BJ (cell line): ENCODE measurements at places on chromosomes 3 and 15.

DNA sequence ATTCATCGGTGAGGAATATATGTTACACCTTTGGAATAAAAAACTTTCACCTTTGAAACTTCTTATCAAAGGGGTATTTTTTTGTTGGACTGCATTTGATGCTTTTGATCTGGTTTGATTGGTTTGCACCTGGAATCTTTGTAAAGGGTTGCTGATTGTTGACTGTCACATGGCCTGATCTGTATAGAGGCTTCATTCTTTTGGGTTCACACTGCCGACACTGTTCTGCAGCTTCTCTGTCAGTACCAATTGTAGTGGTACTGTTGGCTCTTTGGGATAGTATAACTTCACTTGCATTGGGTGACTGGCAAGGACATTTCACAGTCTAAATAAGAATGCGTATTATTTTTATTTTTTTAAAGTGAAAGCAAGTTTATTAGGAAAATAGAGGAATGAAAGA is 155.7 kb downstream of the DOCK3 start:
- no peak for DNase-seq

DNA sequence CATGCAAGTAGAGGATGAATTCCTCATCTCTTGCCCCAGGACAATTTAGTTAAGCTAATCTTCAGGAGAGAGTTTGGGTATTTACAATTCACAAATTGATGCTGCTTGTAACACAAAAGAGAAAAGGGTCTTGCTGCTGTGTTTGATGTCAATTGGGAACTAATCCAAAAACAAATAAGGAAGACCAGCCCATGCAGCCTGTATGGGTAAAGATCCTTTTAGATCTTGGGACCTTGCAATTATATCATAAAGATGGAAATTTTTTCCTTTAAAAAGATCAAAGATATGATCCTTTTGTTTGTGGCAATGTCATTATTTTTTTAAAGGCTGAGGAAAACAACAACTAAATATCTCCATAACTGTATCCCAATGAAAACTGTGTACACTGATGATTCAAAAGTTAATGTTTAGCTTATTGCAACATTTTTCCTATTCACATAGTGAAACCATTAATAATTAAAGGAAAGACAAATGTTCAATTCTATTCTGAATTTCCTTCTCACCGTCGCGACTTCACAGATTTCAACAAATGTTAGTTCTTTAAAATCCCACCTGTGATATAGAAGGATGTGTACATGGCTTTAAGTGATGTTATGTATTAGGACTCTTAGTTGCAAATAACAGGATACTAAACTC is 40.2 kb downstream of the TMEM212 start:
- no peak for DNase-seq

DNA sequence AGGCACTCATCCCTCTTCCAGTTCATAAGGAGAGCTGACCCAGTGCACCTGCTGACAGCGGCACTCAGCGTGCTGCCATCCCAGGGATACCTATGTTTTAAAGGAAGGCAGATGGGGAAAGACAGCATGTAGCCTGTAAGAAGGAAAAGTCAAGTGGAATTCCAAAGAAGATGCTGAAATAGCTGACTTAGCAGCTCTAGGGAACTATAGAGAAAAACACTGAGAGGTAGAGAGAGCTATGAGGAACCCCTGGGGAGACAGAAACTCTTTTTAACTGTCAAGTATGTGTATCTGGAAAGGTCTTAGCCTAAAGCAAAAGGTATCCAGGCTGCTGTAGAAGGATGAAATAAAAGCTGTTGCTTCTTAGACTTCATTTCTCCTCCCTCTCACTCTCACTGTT is 113.4 kb upstream of the BCL6 start:
- no peak for DNase-seq

DNA sequence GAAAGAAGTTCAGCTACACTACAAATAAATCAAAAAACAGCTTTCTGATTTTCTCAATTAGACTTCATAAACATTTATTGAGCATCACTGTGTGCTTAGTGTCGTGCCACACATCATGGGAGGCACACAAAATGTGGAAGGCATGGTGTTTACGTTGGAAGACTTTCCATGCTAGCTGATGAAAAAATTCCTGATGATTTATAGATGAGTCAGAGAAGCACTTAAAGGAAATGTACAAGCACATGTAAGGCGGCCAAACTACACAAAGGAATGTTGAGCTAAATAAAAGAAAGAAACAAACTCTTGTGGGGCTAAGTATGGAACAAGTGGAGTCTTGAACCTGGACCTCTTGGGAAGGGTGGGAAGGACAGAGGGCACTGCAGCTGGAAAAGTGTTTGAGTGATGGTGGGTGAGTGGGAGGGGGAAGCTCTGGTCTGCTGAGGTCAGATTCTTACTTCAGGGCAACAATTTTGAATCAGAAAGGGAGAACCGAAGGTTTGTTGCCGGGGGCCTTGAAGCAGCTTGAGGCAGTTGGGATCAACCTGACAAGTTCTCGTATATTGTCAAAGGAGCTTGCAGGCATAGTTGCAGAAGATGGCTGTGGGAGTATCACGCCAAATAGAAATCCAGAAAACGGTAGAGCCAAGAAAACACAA is 66.9 kb downstream of the FOXB1 start:
- peak; percentile 9 for DNase-seq

- no peak for DNase-seq
These were observed at the start of gene PROS1 for GRCh38 chr3:93973131-93974126. TSS of gene PROS1 (minus strand) at chr3:93973896. CDS start at chr3:93973749, 147 bp downstream.

DNA sequence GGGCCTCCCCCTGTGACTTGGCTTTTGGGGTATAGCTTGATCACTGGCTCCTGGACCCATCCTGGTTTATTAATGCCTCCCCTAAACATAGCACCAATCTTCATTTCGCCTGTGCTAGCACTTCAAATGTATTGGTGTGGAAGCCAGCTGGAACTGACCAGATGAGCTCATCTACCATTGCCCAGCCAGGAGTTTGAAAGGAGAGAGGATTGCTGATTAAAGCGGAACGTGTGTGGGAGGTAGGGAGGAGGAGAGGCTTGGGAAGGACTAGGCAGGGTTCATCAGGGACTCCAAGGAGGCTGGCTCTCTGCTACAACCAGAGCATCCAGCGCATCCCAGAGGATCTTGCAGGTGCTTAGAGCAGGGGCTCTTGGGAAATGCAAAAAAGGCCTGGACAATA is 34.4 kb upstream of the TLE3 start:
- DNase-seq = no peak

DNA sequence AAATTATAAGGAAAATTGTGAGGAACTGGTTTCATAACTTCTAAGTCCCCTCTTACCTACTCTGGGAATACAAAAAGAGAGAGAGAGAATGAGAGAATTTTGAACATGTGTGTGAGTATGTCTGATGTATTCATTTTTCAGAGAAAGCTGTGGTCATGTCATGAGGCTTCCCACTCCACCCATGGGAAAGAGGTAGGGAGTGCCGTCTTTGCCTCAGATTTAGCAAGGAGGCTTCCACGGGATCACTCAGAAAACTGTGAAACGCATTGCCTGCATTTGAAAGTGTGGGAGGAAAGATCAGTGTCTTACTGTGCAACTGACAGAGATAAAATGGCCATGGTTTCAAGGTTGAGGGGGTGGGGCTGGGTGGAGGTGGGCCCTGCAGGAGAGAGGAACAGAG is 331.5 kb upstream of the CTNNB1 start:
- no peak for DNase-seq

DNA sequence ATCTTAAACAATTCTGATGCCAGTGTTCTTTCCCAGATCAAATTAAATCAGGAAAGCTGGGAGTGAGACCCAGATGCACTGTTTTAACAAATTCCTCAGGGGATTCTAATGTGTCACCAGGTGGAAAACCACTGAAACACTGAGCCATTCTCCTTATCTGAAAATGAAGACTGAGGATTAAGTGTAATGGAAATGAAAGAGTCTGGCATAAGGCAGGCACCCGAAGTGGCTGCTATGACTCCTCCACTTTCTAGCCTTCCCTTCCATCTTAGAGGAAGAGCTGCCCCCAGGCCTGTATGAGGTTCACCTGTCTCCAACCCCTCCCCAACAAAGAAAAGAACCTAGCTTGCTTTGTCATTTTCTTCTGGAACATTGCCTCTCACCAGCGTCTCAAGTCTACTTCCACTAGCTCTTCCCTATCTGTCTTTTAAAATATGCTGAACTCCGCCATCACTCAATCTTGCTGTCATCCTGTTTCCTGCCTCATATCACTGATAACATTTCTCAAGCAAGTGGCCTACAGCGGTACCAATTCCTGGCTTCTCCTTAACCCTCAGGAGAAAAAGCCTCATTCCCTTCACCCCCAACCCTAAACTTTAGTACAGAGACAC is 13.7 kb upstream of the ABHD2 start:
- DNase-seq = no peak

DNA sequence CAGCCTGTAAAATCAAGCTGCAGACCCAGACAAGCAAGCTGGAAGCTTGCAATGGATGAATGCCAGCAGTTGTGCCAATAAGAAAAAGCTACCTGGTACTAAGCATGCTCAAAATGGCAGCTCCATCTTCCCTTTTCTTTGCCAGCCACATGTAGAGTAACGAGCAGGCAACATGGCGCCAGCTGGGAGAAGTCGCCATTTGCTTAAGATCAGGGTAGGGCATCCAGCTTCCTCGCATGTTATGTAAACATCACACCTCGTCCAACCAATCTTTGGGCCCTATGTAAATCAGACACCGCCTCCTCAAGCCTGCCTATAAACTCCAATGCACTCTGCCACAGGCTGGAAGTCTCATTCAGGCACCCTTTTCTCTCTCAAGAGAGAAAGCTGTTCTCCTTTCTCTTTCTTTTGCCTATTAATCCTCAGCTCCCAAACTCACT is 973.9 kb downstream of the FHIT start:
- no peak for DNase-seq

GRCh38 chr3:185056908-185057307 is 96.0 kb downstream of the C3orf70 start:
- DNase-seq = no peak

DNA sequence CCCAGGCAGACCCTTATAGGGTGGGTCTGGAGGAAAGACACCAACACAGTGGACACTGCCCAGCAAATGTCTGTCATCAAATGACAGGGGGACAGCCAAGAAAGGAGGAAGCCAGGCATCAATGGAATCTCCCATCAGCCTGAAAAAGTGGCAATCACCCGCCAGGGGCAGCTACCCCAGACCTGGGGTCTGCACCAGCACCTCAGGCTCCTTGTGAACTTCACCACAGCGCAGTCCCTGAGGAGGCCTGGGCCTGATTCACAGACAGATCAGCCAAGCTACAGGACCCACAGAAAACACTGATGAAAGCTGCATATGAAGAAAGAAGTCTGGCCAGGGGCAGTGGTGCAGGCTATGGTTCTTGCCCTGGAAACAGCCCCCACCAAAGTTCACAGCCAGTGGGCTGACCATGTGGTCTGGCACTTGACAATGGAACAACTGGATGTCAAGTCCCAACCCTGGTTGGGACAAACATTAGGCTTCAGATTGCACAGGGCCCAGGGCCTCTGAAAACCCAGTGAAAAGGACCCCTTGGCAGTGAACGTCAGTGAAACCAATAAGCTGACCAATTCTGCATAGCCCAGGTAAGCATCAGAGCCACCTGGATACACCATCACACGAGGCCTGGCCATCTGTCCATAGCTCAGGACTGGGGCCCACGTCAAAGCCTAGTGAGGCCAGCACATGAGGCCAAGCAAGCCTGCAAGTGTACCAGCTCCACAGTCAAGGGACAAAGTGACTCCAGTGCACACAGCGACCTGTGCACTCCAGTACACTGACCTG is 29.1 kb downstream of the ALS2CL start:
- no peak for DNase-seq

DNA sequence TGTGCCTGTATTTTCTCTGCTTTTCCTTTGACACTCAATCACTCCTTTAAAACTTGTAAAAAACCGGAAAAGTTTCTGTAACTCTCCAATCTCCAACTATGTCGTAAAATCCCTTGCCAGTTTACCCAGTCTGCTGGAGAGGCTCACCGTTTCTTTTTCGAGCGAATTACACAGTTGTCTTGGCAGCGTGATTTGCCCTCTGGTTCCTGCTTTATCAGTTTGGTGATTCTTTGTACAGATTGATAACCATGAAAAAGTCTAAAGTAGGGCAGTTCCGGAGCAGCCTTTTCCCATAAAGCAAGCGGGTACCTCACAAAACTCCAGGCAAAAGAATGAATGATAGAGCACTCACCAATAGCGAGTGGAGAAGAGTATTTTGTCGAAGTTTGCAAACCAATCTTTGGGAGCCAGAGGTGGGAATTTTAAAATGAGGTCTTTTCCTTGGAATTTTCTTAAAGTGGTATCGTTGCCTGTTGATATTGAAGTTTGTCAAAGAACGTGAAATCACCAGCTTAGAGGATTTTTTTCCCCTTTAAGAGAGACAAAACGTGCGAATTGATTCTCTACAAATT is at the start of gene TTC23:
Gene TTC23, minus strand, starts transcription at position 312 of the 572 bp plus-strand sequence. CDS start 20,869 bp downstream, outside the sequence.
- peak; percentile 84 for DNase-seq

GRCh38 chr3:123695731-123696640 is 111.1 kb upstream of the HACD2 start:
- DNase-seq = no peak

DNA sequence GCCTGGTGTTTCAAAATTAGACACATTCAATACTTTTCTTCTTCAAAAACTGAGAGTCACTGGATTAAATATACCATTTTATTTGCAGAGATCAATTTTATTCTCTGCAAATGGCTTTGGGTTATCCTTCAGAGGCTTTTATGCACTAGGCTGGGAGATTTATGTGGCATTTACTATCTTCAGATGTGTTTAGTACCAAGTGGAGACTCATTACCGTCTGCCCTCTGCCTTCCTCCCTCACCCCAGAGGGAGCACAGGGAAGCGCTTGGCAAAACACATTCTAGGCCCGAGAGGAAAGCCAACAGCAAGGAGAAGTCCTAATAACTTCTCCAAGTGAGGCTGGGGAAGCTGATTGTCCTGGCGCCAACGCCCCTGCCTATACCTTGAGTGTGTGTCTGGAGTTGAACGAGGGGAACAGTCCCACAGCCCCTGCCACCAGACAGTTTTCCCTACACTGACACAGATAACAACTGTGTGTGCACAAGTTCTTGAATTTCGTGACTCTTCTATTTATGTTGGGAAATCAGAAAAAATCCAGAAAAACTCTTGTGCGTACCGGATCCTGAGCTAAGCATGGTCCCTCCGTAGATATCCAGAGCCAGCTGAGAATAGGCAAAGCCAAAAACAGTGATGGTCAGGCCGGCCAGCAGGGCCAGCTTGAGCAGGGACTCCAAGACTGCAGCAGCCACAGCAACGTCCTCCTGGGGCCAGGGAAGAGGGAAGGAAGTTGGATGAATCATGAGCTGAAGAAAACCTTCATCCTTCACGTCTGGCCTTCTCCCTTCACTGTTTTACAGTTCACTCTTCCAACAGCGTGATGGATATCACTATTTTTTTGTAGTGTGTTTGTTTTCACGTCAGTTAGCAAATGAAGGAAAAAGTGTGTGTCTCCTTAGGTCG is 26.6 kb downstream of the RFT1 start:
- DNase-seq = no peak

GRCh38 chr15:33968821-33969220 is 524 bp downstream of the CHRM5 start:
- DNase-seq = no peak

GRCh38 chr3:135766115-135766514 is 199.4 kb upstream of the PPP2R3A start:
- DNase-seq = no peak

DNA sequence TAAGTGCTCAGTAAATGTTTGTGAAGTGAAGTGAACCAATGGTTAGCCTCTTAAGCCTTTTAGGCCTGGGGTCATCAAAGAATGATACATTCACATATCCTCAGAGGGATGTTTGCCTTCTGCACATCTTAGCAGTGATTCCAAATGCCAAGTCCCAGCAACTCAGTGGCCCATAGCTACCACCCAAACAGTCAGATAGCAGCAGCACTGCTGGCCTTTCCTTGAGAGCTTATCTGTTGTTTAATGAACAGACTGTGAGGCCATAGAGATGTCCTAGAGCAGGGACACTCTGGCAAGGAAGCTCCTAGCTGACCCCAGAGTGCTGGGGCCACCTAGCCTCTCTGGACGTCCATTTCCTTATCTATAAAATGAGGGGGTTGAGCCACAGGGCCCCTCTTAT is 86.8 kb downstream of the CYP19A1 start:
- no peak for DNase-seq
